ENCODE measurements at places on chromosomes 3 and 15. TPM values are rescaled to one million over a fixed set of nuclear protein-coding genes. Genes with fewer than 3 reads are reported as not detected.

DNA sequence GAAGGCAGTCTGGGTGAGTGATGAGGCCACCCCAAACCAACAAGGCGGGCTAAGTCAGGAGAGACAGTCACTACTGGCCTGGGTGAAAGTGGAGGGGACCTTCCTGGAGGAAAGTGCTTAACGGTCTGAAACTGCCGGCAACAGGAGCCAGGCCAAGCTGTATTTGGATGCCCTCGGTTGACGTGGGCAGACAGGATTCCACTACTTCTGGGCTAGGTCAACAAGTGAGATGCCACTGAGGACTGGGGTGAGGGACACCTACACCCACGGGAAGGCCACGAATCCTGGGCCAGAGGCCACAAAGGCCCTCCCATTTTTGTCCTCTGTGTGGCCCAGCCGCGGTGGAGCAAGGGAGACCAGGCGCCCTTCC lies 12.3 kb downstream of the SPTBN5 start:
- no peak for DNase-seq

The OXTR gene
- total RNA-seq: 0.14 TPM

DNA sequence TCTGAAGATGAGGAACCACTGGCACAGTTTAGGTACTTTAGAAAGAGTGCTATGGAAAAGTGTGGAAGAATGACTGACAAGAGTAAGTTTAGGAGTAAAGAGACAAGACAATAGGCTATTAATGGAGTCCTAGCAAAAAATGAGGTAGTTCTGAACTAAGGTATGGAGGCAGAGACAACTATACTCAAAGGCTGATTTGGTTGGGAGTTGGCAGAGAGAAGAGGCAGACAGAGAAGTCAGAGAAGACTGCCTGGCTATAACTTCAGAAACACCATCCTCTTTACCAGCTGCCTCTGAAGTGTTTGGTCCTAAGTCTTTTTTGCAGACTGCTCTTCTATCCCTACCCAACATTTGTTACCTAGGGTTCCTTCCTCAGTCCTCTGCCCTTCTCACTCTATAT lies 19.2 kb downstream of the DYNC1LI1 start:
- no peak for DNase-seq

The ECE2 gene
- 4.5 TPM for total RNA-seq

- no peak for DNase-seq
Observed at GRCh38 chr3:32017286-32017685, 35.7 kb downstream of the ZNF860 start.
